ENCODE measurements at places on chromosomes 2 and 18.

- DNase-seq: no peak
These were observed 83.9 kb upstream of the REV1 start for GRCh38 chr2:99573634-99574251.

DNA sequence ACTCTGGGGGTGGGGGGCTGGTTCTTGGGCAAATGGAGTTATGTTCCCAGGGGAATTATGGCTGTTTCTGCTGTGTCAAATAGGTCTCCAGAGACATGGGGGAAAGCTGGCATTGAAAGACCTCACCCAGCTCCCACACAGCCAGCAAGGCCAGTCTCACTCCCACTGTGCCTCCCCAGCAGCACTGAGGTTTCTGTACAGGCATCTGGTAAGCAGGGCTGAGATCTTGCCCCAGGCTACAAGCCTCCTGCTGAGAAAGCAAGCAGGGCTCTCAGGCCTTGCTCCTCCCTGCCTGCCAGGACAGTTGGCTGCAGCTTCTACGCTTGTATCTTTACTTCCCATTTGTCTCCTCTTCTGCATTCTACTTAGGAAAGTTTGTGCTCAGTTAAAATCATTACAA lies 50.5 kb upstream of the FHOD3 start:
- DNase-seq: no peak

- DNase-seq: no peak
These were observed 55.1 kb downstream of the TNS1 start for GRCh38 chr2:217947383-217948350.

- no peak for DNase-seq
These were observed 361.2 kb upstream of the SOX11 start for GRCh38 chr2:5330961-5331360.

- no peak for DNase-seq
These were observed 12.7 kb downstream of the THOC1 start for GRCh38 chr18:255171-255570.

GRCh38 chr2:70087702-70088597 lies 673 bp downstream of the PCBP1 start:
- DNase-seq: peak; percentile 51

DNA sequence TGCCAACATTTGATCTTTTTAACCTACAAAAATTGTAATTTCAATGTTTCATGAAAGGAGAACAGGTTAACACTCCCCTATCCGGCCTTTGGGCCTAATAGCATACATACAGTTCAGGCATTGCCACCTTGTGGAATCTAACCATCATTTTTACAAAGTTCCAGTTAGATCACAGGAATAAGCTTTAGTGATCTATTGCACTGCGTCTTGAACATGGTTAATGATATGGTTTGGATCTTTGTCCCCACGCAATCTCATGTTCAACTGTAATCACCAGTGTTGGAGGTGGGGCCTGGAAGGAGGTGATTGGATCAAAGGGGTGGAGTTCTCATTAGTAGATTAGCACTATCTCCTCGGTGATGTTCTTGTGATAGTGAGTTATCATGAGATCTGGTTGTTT lies 58.2 kb upstream of the NEUROD1 start:
- DNase-seq: no peak

DNA sequence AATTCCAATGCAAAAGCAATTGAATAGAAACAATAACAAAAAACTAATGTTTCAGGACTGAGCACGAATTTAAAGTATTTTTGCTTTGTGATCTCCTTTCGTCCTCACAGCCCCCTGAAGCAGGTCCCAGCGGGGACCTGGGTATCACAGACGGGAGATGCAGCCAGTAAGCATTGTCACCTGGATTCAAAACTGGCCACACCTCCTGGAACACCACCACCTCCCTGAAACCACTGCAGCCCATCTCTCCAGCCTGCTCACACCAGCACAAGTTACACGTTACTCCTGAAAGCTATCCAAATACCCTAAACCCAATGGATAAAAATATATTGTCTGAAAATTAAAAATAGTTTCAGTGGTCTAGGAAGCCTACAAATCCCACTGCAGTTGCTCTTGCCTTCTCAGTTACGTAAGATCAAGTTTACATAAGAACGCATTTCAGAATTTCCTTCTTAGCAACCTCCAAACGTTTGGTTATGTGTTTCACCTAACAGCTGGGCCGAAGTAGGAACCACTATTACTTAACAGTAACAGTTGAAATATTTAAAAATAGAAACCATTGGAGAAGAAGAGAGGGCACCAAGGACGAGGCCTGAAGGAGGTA lies 178.0 kb downstream of the HDAC4 start:
- no peak for DNase-seq

GRCh38 chr2:53942280-53942679 lies 28.5 kb downstream of the PSME4 start:
- DNase-seq: no peak

GRCh38 chr2:46239847-46240181 lies 57.4 kb upstream of the EPAS1 start:
- peak; percentile 49 for DNase-seq
